ENCODE measurements at places on chromosomes 4 and X.

- peak; percentile 79 for DNase-seq
Observed at GRCh38 chr4:4866124-4866865, 6.8 kb downstream of the MSX1 start.

DNA sequence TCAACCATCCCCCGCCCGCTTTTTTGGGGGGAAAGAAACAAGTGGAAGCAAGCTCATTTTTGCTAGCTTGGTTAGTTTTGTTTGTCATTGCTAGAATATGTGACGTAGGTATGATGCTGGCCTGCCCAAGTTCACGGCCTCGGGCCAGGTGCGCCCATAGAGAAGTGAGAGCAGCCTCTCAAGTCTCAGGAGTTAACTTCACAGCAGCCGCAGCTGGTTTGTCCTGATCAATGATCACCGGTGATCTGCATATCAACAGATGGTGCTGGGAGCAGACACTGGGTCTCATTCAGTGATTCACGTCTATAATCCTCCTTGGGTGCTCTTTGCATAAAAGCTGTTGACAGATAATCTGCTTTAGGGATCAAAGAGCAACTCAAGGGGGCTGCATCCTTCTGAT lies 50.1 kb downstream of the ENPP6 start:
- DNase-seq: peak; percentile 71

GRCh38 chr4:73181231-73181630 lies 77.4 kb downstream of the ANKRD17 start:
- DNase-seq: no peak

DNA sequence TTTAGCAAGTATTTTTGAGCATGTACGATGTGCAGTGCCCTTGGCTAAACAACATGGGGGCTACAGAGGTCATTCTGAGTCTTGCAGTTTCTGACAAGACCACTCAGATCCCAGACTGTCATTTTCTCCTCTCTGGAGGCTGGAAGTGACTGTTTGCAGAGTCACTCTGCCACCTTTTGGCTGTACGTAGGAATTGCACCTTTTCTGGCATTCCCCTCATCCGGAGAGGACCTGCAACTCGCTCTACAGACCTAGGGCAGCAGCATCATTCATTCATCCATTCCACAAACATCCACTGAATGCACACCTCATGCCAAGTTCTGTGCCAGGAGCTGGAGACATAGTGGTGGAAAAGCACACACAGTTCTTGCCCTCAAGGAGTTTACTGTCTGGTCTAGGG lies 160.4 kb upstream of the GPR101 start:
- peak; percentile 19 for DNase-seq

GRCh38 chr4:123898946-123899666 lies 502.5 kb downstream of the SPRY1 start:
- peak; percentile 7 for DNase-seq

DNA sequence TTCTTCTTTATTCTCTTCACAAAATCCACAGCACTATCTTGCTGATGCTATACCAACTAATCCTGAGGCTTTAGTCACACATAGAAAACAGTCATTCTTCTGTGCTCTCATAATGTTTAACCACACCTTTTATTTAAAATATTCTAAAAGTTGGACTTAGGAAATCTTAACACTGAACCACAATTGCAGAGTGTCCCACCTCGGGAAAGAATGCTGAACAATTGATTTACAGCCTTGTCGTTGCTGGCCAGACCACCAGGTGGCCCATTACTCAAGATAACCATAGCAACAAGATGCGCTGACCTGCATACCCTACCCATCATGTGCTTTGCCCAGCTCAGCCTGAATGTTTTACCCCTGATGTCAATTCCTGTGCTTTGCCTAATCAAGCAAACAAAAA lies 100.8 kb downstream of the ARSJ start:
- no peak for DNase-seq

DNA sequence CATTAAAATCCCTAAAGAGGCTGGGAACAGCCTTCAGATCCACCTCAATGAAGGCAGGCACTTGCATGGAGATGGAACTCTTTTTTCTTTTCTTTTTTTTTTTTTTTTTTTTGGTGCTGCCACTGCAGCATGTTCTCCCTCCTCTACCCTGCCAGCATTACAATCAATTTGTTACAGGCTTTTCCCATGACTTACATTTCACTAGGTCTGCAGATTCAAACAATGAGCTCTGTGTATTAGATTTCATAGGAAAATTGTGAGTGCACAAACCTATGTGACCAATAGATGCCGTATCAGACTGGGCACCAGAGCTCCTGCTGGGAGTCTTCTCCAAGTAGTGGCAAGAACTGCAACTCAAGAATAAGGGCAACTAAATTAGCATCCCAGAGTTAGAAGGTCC lies 63.8 kb upstream of the GABRQ start:
- DNase-seq: no peak

GRCh38 chrX:15838017-15838416 lies 16.6 kb downstream of the AP1S2 start:
- no peak for DNase-seq

- no peak for DNase-seq
Observed at GRCh38 chr4:181261279-181261678, 981.9 kb upstream of the TENM3 start.

GRCh38 chr4:40963897-40964478 lies 214.2 kb downstream of the NSUN7 start:
- DNase-seq: no peak

DNA sequence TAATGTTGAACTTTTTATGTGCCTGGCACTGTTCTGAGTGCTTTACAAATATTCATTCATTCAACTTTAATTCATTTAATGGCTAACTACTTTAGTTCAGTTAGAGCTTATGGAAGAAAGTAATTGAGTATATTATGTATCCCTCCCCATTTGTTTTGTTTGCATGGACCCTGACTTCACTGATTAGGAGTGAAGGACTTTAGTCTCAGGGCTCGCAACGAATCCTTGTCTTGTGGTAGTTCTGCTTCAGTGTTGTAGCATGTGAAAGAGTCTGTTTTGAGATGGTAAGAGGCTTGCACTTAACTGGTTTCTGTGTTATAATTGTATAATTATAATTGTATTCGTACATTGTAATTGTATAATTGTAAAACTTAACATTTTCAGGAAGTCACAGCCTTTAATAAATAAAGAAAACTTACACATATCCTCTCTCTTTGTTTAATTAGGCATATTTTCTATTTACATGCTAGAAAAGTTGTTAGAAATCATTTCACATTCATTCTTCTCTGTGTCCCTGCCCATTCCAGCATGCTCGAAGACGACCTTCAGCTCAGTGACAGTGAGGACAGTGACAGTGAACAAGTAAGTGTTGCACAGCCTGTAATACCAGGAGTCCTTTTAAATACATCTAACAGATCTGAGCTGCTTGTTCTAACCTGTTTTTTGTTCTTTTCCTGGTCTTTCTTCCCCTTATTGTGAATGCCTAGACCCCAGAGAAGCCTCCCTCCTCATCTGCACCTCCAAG lies 115.1 kb downstream of the KLHL8 start:
- no peak for DNase-seq

- DNase-seq: peak; percentile 63
Observed at GRCh38 chr4:10074767-10075105, 41.9 kb downstream of the WDR1 start.

DNA sequence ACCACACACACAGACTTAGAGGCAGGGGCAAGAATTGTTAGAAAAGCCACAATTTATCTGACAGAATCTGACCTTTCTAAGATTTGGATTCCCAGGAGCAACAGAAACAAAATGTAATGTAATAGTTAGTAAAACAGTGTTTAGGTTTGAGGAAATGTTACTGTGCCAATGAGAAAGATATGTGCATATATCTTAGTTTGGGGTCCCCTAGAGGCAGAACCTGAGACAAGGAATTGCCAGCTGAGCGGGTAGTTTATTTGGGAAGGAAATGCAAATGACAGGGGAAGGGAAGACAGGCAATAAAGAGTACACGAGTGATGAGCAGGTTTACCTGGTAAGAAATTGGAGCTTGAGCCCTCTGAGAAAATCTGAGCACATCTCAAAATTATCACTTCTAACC lies 31.3 kb upstream of the DDX53 start:
- DNase-seq: peak; percentile 10

- no peak for DNase-seq
Observed at GRCh38 chrX:114924856-114925255, 92.6 kb downstream of the IL13RA2 start.

DNA sequence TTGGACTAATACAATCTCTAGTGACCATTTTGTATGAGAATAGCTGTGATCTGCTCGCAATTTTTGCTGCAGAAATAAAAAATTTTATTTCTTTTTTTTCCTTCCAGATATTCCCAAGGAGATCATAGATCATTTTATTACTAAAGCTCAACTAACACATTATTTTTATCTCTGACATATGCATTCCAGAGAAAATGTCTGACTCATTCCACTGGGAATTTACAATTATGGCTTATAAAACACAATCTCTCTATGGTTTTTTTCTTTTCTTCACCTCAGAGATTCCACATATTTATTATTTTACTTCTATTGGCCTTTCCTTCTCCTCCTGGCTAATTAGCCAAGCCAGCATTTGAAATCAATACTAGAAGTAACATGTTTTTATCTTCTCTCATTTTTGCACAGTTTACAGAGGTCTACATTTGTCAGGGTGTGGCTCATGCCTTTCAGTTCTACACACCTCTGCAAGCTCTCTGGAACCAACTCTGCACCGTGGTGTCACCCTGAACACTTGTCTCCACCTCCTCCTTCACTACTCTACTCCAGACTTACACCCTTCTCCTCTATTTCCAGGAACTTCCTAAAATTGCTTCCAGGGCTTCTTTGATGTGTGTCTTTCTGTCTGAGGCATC lies 59.8 kb upstream of the GPM6A start:
- DNase-seq: no peak

DNA sequence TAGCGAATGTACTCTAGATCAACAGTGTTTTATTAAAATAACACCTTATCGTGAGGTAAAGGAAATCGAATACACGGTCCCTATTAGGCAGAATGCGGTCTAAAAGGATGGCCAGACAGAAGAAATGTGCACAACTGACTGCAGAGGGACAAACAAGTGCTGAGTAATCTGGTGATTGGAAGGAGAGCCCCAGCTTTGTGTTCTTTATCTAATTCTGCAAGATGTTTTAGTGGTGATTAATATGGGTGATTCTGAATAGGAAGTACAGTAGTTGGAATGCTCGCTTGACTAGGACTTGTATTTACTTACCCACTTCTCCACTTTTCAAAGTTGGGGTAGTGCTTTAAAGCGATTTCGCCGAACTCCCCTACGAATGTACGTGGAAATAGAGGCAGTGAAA lies 1.2 kb downstream of the WDR44 start:
- DNase-seq: no peak

DNA sequence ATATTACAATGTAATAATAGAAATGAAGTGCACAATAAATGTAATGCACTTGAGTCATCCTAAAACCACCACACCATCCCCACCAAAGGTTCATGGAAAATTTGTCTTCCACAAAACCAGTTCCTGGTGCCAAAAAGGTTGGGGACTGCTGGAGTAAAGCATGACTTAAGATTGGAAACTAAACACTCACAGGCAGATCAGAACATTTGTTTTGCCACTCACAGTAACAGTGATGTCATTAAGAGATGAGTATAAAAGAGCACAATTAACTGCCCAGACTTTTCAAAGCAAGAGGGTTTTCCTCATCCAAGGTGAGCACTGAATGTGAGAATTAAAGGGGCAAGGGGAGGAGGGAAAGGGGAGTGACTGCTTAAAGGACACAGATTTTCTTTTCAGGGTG lies 35.6 kb downstream of the MAP7D3 start:
- DNase-seq: no peak

GRCh38 chrX:136761421-136761820 lies 19.3 kb downstream of the ARHGEF6 start:
- DNase-seq: no peak

DNA sequence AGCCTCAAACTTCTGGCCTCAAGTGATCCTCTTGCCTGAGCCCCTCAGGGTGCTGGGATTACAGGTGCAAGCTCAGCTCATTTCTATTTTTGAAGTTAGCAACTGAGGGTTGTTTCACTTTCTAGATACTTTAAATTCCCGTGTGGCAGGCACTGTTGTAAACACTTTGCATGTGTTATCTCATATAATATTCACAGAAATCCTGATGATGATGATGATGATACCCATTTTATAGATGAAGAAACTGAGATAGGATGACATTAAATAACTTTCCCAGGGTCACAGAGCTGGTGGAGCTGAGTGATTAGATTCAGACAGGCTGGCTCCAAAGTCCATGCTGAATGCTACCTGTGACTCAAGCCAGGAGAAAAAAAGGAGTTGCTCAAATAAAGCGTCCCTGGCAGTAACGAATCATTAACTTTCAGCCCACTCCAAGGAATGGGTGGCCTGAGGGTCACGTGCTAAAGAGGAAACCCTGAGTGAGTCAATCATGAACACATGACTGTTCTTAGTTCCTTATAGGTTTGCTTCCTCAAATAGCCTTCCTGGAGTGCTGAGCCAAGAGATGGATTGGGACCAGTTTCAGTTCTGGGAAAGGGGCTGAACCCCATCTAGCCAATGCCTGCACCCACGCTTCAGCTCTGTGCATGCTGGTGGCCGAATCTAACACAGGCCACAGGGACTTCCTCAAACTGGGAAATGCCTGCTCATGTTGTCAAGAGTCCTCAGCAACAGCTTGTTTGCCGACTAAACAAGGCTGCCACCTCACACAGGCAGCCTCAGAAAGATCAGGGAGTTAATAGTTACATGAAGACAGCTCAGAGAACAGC lies 52.8 kb downstream of the RBM47 start:
- no peak for DNase-seq

DNA sequence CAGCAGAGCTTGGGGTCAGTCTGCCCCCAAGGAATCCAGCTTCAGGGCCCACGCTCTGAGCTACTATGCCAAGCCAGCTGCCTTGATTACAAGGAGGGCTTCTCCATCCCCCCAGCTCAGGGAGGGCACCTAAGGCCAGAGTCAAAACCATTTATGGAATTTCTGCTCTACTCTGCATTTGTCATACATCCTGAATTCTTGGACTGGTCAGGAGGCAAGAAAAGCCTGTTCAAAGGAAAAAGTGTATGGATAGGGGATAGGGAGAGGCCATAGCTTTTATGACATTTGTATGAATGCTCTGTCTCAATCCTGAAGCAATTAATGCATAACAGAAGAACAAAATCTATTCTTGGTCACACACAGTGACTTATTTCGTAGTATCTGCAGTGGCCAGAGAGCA lies 32.2 kb downstream of the EDNRA start:
- DNase-seq: no peak

DNA sequence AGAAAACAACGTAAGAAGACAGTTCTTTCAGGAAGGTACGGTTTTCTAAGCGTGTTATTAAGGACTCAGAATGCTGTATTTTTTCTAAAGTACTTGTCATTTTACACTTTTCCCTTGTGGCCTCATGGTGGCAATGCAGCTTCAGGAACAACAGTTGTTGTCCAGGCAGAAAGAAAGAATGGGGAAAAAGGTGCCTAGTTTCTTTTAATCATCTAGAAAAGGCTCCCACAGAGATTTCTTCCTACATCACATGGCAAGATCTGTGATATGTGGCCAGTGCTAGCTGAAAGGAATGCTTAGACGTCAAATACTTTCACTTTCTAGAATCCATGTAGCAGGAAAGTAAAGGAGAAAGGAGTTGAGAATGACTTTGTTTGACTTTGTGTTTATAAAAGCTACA lies 49.0 kb upstream of the TRAM1L1 start:
- peak; percentile 10 for DNase-seq

GRCh38 chr4:153433754-153434105 lies 32.4 kb upstream of the TMEM131L start:
- no peak for DNase-seq

DNA sequence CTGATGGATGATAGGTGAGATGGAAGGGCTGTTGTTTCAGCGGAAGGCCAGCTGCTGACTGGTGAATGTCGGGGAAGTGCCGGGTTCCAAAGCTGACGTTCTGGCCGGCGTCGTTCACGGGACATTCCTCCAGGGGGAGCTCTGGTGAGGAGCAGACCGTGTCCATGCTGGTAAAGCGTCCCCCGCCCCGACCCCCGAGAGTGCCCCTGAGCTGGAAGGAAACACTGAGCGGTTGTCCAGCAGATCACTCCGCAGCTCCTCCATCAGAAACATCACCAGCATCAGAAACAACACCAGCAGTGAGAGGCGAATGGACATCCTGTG lies 18.6 kb upstream of the ADRA2C start:
- peak; percentile 89 for DNase-seq
